ENCODE measurements at places on chromosomes 16 and 17.
A peak's percentile ranks its signal among the peaks of the same experiment; 100 is the strongest.

- no peak for DNase-seq
Measured at GRCh38 chr16:81790830-81791435, 11.8 kb downstream of the PLCG2 start.

DNA sequence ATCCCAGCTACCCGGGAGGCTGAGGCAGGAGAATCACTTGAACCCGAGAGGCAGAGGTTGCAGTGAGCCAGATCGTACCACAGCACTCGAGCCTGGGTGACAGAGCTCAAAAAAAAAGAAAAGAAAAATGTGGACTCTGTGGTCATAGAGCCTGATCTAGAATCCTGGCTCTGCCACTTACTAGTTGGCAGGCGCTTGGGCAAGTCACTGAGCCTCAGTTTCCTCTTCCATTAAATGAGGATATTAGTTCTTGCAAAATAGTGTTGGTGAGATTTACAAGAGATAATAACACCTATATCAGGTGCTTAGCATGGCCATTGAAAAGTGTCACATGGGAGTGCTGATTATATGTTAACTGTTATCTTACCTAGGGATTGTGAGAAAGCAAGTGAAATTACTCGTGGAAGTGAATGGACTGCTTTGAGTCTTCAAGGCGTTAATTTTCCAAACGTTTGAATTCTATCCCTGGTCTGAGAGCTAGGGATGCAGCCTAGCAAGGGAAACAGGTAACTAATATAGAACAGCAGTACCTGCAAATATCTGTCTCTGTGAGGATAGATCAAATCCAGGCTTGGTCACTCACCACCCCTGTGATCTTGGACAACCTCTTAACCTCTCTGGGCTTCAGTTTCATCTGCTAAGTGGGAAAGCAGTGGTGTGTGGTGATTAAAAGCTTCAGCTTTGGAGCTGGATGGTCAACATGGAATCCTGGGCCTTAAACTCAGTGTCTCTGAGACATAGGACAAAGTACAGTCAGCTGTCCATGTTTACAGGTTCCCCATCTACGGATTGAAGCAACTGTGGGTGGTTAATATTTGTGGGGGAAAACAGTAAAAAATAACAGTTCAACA, 953 bp upstream of the NSMCE1 start:
- DNase-seq = no peak

DNA sequence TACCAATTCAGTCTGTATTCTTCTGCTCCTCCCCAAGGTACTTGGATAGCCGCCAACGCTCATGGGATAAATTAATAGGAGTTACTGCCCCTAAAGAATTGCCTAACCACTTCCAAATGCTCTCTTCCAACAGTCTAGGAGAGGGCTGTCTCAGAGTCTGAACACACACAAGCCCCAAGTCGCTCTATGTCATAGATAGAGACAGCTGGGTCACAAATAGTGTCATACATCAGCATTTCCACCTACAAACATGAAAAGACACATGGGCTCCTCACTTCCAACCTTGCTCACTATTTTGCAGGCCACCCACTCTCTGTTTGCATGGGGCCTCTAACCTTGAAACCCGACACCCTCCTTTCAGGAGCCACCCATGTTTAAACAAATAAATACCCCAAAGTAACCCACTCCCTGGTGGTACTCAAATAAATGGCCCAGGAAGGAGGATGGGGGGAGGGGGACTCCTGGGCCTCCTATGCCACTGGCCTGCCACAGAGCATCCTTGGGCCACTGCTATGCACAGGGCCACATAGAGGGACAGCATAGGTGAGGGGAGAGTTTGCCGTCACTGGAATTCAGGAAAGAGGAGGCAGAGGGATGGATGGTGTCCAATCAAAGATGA, 265.9 kb downstream of the SOX9 start:
- DNase-seq = no peak

DNA sequence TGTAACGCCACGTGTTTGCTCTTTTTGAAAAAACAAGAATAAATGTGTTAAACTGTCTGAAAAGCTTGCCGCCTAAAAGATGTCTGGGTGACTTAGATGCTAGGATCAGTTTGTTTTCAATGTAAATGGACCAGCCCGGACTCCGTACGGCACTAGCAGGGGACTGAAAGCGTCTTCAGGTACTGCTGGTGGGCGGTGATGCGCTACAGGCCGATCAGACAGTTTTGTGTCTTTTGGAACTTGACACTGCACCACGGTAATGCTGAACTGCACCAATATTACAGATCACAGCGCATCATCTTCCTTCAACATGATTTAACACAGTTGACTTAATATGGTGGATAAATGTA, 727 bp upstream of the MBTPS1 start:
- DNase-seq = no peak

GRCh38 chr17:9537177-9537776, 38.3 kb downstream of the STX8 start:
- no peak for DNase-seq

- DNase-seq = no peak
Measured at GRCh38 chr16:19879241-19879792, 5.3 kb downstream of the GPRC5B start.

- DNase-seq = no peak
Measured at GRCh38 chr17:39461926-39462569, 762 bp downstream of the CDK12 start.

- DNase-seq = no peak
Measured at GRCh38 chr17:56269556-56270389, 116.5 kb downstream of the ANKFN1 start.

- no peak for DNase-seq
Measured at GRCh38 chr16:1052721-1053120, 19.8 kb upstream of the SSTR5 start.

- no peak for DNase-seq
Measured at GRCh38 chr17:83152745-83153611, 73.6 kb downstream of the METRNL start.

GRCh38 chr17:22411185-22411784, 719.0 kb downstream of the KCNJ18 start:
- DNase-seq = no peak

GRCh38 chr16:59368586-59368985, 634.5 kb upstream of the GOT2 start:
- no peak for DNase-seq

DNA sequence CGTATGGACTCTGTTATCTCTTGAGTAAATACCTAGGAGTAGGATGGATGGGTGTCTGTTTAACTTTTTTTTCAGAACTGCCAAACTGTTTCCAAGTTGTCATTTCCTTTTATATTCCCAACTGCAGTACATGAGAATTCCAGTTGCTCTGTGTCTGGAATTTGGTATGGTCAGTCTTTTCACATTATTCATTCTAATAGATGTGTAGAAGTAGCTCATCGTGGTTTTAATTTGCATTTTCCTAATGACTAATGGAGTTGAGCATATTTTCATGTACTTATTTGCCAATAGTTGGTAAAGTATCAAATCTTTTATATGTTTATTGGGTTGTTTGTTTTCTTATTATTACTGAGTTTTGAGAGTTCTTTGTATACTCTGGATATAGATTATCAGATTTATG, 27.0 kb downstream of the MRTFB start:
- no peak for DNase-seq

GRCh38 chr16:86281421-86281820, 228.9 kb upstream of the FOXF1 start:
- DNase-seq = no peak

- no peak for DNase-seq
Measured at GRCh38 chr17:40491486-40491885, 9.9 kb downstream of the TNS4 start.

DNA sequence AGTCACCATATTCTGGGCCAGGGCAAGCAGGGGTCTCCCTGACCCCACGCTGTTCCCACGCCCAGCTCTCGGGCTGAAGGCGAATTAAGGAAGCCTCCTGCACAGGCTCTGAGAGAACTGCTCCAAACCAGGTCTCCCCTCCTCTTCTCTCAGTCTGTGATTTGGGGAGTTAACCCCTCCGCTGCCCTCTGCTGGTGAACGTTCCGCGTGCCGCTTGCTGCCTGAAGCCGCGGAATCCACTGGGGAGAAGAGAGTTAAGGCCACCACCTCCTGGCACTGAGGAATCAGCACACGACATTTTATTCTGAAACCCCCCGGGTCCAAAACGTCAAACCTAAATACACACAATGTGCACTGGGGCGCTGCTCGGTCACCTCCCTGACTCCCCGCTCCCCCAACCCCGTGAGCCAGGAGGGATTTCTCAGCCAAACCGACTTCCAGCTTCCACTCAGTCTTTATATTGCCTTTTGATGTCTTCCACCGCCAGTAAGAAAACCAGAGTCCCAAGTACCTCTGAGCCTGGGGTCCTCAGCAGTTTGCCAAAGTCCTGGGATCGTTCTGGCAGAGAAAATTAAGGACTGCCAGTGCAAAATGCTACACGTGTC, 54.4 kb upstream of the RCVRN start:
- peak; percentile 34 for DNase-seq

- no peak for DNase-seq
Measured at GRCh38 chr16:26567356-26567755, 499.4 kb upstream of the C16orf82 start.
